ENCODE measurements at places on chromosomes 3 and 15. TPM values are rescaled to one million over a fixed set of nuclear protein-coding genes. Genes with fewer than 3 reads are reported as not detected.

The DZIP3 gene
- total RNA-seq = 7.4 TPM

DNA sequence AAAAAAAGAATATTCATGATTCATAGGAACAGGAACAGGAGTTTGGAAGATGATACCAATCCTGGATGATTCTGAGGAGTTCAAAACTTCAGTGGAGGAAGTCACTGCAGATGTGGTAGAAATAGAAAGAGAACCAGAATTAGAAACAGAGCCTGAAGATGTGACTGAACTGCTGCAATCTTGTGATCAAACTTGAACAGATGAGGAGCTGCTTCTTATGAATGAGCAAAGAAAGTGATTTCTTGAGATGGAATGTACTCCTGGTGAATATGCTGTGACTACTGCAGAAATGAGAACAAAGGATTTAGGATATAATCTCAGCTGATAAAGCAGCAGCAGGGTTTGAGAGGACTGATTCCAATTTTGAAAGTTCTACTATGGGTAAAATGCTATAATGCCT lies 72.7 kb downstream of the GSK3B start:
- H3K27ac ChIP-seq = no peak overlapping the region
- H3K4me1 ChIP-seq = peaks cover 3% of the 10 kb centered on the region

DNA sequence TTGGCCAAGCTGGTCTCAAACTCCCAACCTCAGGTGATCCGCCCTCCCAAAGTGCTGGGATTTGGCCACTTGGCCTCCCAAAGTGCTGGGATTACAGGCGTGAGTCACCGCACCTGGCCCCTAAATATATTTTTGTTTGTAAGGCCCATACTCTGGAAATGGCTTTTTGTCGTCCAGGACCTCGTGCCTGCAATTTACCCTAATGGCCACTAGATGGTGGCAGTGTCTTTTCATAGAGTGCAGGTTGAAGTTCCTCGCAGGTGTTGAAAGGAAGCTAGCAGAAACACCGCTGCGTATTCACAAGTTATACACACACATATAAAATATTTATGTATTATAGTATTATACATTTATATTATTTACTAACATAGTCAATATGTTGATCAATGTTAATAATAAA lies 97.2 kb downstream of the LRTM1 start:
- DNase-seq = no peak
- H3K27ac ChIP-seq = no peak overlapping the region
- H3K36me3 ChIP-seq = no peaks in the 10 kb centered on the region
- H3K27me3 ChIP-seq = no peaks in the 10 kb centered on the region

The RFT1 gene
- 2.2 TPM for total RNA-seq

The CCDC39 gene
- total RNA-seq = not detected

Data from transverse colon (tissue), 4 donors.